ENCODE measurements at places on chromosomes 7 and 10.

DNA sequence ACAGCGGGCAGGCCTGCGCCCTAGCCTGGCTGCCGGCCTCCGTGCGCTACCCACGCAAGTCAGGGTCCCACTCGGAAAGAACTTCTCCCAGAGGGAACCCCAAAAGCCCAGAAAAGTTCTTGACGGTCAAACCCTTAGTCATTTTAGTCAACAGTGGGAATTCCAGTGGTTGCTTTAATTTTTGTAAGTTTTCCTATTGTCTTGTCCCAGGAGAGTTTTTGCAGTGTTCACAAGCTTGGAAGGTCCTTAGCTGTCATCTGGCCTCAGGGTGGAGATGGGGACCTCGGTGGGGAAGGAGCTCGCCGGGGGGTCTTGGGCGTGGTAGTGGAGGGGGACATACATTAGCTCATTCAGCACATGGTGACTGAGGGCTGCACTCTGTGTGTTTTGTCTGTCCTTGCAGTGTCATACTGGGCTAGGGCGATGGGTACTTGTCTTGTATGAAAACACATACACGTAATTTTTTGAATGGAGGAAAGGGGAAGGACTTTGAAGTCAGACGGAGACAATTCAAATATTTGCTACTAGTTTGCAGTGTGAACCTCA is 736 bp downstream of the MINDY4 start:
- DNase-seq: no peak

DNA sequence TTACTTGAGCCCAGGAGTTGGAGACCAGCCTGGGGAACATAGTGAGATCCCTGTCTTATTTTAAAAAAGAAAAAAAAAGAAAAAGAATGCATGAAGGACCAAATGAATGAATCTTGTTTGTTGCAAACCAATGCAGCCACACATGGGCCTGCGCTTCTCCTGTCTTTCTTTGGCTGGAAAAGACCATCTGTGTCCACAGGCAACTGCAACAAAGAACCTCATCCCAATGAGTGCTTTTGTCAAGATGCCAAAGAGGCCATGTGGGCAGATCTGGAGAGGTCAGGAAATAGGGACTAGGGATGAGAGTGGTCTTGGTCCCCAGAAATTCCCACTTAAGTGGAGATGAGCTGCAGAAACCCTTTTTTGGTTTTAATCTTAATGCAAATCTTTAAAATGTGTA is 49.8 kb upstream of the DUSP5 start:
- DNase-seq: no peak

DNA sequence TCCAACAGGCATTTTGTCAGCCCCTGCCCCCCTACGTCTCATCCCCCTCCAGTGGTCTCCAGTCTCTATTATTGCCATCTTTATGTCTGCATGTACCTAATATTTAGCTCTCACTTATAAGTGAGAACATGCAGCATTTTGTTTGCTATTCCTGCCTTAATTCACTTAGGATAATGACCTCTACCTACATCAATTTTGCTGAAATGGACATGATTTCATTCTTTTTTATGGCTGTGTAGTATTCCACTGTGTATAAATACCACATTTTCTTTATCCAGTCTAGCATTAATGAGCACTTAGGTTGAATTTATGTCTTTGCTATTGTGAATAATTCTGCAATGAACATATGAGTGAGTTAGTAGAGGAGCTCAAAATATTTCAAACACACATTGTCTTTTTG is 229.9 kb downstream of the SEMA3E start:
- DNase-seq: no peak

DNA sequence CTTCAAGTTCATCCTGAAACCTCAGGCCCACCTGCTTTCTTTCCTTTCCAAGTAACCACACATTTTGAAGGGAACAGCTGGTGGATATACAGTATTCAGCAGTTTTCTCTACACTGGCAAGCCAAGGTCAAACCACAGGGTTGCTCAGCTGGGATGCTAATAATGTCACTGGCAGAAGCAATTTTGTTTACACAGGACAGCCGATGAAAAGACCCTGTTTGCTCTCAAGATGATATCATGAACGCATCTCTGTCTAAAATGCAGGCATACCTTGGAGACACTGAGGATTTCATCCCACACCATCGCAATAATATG is 186.2 kb downstream of the USP6NL start:
- DNase-seq: no peak

GRCh38 chr10:28360175-28360574 is 57.3 kb upstream of the MPP7 start:
- no peak for DNase-seq

- DNase-seq: no peak
Observed at GRCh38 chr7:66556549-66557213, 72.0 kb upstream of the KCTD7 start.

DNA sequence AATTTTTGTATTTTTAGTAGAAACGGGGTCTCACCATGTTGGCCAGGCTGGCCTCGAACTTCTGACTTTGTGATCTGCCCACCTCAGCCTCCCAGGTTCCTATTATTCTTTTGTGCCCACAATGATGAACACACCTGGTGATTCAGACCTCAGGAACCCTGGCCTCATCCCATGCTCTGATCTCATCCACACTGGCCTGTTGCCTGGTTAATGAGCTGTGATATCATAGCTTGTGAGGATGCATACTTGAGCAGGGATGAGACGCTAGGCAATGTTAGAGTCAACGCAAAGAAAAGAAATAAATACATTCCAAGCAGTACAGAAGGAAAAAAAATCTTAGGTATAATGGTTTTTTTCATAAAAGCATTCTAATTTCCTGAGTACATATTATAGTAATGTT is 82.4 kb upstream of the RNF32 start:
- no peak for DNase-seq

GRCh38 chr10:99927721-99928280 is 81.9 kb downstream of the DNMBP start:
- DNase-seq: no peak

- DNase-seq: no peak
Observed at GRCh38 chr7:93008833-93009232, 108.9 kb downstream of the SAMD9 start.

DNA sequence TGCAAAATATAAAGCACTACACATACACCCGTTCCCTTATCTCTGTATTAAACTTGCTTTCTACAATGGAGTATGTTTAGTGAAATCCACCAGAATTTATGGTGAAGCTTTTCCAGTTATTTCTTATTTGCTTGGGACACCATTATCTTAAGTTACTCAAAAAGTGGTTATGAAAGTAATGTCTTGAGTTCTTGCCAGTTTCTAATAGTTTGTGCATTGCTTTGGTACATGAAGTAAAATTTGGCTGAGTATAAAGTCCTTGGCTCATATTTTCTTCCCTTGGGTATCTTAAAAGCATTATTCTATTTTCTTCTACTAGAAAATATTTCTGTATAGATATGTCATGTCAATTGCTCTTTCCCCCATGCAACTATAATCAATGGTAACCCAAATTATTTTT is 85.2 kb downstream of the POLR1F start:
- DNase-seq: no peak
